Central memory CD8-positive, alpha-beta T cell (primary cell): ENCODE measurements at places on chromosomes 2 and 18.

DNA sequence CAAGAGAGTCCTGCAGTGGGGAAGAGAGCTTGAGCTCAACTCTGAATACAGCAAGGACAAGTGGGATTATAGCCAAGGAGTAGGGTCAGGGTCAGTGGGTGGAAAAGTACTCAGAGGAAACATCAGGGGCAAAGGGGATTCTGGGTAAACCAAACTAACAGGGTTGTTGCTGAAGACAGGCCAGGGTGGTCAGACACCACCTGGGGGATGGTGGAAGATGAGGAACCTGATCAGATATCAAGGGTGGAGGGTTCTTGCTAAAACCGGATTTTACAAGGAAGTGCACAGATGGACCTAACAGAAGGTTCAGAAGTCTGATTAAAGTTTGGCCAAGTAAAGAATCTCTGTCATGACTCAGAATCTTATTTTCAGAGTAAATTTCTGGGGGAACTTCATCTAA lies 16.5 kb downstream of the OSBPL1A start:
- DNase-seq = no peak

DNA sequence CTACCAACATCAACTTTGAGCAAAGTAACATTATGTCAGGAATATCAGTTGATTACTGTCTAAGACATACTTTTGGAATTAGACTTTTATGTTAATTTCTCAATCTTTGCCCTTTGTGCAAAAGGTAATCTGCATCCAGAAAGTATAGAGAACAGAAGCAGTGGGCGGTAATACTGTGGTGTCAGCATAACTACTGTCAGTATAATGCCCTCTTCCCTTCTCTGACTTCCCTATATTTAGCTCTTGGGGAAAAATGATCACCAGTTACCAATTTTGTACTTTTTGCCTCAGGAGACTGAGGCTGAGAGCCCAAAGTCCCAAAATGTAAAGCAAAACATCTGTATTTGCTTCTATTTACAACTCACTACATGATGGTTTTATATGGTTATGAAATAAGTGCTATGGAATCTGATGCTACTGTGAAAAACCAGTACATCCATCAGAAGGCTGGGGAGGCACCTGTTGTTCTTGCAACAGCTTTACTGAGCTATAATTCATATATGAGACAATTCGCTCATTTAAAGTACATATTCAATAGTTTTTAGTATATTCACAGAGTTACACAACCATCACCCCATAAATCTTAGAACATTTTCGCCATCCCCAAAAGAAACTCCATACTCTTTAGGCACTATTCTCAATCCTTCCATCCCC lies 51.3 kb upstream of the CD302 start:
- no peak for DNase-seq

GRCh38 chr2:203446071-203446481 lies 89.0 kb downstream of the RAPH1 start:
- no peak for DNase-seq

DNA sequence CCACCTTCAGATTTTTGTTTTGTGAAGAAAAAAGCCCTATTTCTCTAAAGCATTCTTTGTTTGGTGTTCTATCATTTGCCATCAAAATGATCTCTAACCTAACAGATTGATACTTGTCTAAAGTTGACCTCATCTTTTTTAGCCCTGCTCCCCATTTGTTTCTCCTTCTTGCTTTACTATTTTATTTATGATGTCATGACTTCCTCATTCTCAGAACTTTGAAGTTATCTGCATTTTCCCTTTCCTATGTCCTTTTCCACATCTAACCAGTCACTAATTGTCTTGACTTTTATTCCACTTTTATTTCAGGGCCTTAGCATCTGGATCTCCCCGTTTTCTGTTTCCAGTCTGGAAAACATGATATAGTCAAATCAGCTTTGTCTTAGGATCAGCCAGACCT lies 8.3 kb downstream of the RAPGEF4 start:
- no peak for DNase-seq

- DNase-seq = no peak
Measured at GRCh38 chr2:20595439-20596192, 55.3 kb downstream of the HS1BP3 start.

GRCh38 chr18:79067611-79068010 lies 1.6 kb upstream of the ATP9B start:
- DNase-seq = no peak

GRCh38 chr2:173647681-173648311 lies 293.1 kb downstream of the CDCA7 start:
- DNase-seq = no peak

DNA sequence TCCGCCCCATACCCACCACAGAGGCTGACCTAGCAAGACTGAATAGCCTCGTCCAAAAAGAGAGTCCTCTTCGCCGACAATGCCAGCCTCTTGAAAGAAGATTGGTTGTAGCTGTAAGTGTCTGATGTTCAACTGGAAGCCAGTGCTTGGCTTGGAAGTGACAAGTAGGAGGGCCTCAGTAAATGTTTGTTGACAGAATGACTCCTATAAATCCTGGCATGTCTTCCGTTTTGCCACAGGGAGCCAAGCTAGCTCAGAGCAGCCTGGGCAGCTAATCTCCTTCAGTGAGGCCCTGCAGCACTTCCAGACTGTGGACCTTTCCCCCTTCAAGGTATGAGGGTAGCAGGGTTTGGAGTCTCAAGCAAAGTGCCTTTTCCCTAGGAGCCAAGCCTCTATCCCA lies 14.9 kb downstream of the ELMOD3 start:
- no peak for DNase-seq

GRCh38 chr18:78637442-78638402 lies 341.9 kb upstream of the SALL3 start:
- DNase-seq = no peak

GRCh38 chr2:222448748-222449181 lies 24.4 kb downstream of the SGPP2 start:
- DNase-seq = no peak

DNA sequence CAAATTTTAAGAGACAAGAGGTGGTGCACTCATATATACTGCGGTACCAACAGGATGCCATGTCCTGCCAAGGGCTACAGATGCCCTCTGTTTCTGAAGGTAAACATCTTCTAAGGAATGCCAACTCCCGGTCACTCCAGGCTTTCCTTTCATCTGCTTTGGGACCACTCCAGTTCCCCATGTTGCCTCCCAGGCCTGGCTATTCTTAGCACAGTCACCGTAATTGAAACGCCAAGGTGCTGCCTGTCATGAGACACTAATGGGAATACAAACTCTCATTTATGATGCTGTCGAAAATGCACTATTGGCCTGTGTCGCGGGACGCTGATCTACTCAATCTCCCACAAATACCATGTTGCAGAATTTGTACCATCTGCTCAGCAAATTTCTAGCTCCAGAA lies 79.6 kb downstream of the KLF7 start:
- no peak for DNase-seq

- no peak for DNase-seq
Measured at GRCh38 chr2:181319286-181319685, 137.9 kb upstream of the ITGA4 start.

GRCh38 chr2:212923393-212923792 lies 228.0 kb downstream of the IKZF2 start:
- no peak for DNase-seq

DNA sequence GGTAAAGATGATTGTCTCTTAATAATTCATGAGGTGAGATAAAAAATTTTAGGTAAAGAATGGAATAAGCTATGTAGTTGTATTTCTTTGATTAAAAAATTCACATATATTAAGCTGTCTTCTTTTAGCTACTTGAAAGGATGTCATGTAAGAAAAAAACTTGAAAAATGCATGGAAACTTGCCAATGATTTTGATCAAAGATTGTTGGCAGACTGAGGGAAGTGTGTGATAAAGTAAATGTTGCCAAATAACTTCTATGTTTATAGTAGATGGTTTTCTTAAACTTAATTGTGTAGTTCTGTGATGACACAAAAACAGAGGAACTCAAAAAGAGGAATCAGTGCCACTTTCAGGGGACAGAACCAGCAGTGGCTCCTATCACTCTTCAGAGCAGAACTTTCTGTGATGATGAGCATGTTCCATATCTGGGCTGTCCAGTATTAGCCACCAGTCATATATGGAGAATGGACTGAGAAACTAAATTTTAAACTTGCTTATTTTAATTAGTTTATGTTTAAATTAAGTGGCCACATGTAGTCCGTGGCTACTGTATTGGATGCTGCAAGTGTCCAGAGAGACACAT lies 51.9 kb upstream of the SLC38A11 start:
- DNase-seq = no peak
